ENCODE measurements at places on chromosomes 11 and 22.
A peak's percentile ranks its signal among the peaks of the same experiment; 100 is the strongest.

- DNase-seq = peak; percentile 83
Measured at GRCh38 chr11:123330471-123330870, 99.6 kb upstream of the GRAMD1B start.

- no peak for DNase-seq
Measured at GRCh38 chr11:21105196-21105917, 436.0 kb downstream of the NELL1 start.

DNA sequence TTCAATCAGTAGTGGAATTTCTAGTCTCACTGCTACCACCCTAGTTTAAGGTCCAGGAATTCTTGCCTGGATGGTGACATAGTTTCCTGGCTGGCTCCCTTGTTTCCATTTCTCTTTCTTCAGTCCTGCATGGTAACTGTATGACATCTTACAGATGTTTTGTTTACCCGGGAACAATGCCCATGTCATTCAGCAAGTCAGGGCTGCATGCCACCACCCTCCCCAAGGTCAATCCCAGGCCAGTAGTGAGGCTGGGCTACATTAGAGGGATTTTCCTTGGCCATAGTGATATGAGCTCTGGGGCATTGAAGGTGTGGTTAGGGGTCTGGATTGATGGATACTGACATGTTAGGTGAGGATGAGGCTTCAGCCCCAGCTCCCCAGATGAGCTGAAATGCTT lies 114.9 kb upstream of the E2F8 start:
- no peak for DNase-seq

DNA sequence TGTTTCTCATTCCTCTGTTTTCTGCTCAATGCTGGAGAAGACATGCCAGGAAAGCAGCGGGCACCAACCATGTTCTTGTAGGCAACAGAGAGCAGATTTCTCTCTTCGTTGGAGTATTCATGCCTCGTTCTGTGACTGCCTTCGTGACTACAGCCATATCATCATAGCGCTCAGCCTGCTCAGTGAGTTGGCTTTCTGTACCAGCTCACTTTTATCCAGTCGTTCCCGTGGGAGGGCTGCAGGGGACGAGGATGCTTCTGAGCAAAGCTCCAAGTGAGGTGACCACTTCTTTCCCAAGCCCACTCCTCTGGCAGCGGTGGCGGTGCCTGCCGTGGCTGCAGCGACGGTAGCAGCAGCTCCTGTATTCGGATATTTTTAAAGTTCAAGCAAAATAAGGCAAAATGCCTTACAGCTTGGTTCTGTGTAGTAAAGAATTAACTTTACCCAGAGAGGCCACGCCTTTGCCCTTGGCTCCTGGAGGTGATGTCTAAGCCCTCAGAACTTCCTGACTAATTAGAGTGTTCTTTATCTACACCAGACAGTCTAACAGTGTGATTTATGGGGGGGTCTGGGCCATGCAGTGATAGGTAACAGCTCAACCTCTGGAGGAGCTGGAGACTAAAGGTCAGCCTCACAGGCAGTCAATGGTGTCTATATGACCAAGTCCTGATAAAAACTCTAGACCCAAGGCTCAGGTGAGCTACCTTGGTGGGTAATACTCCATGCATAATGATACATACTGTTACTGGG lies 35.3 kb downstream of the LDHAL6A start:
- no peak for DNase-seq

- DNase-seq = no peak
Measured at GRCh38 chr22:37911697-37912096, 5.6 kb downstream of the MICALL1 start.

DNA sequence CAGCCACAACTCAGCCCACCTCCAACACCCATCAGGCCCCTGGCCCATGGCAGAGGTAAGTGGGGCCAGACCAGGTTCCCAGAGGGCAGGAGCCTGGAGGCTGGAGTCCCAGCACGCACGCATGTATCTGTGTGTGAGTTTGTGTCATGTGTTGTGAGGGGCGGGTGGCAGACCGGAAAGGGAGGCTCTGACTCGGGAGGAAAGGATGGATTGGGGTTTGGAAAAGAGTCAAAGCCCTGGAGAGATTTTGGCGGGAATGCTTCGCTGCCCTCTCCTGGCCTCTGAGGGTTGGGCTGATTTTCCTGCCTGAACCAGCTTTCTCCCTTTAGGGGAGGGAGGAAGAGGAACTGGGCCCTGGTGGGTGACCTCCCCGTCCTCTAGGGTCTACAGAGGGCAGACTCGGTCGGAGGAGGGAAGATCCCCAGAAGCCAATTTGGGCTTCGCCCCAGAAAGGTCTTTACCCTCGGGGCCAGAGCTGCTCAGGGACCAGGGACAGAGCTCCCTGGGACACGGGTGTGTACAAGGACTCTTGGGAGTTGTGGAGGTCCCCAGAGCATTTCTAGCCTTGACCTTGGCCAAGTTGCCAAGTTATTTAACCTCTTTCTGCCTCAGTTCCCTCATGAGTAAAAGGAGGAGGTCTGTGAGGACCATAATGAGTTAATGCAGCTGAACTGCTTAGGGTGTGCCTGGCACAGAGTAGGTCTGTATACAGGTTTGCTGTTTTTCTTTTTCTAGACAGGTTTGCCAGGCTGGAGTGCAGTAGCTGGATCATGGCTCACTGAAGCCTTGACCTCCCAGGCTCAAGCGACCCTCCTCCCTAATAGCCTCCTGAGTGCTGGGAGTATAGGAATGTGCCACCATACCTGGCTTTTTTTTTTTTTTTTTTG lies 6.9 kb downstream of the C11orf68 start:
- peak; percentile 92 for DNase-seq

GRCh38 chr11:124784051-124784450 lies 16.2 kb downstream of the MSANTD2 start:
- DNase-seq = no peak

DNA sequence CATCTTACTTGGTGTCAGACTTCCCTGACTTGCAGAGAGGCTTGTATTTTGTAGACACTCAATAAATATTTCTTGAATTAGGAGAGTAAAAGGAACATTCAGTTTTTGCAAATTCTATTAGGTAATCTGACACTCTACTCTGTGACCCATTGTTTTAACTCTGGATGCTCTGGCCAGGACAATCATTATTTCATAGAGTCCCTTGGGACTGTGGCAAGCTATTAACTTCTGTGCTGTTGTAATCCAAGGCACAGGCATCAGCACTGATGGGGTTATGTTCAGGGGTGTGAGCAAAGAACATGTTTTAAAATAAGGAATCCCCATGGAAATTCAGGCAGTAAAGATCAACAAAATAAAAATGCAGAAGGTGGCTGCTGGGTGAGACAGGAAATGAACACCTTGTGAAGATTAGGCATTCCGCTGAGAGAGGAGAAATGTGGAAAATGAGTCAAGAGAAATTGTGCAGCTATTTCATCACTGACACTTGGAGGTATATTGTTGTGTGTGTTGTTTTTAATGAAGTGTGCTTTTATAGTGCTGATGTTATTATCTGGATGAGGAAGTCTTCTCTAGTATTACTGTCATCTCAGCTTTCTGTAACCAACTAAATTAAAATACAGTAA lies 175.2 kb downstream of the WNT11 start:
- DNase-seq = no peak

- DNase-seq = no peak
Measured at GRCh38 chr11:32487270-32487669, 51.9 kb upstream of the WT1 start.

Measured in foreskin melanocyte (primary cell).